ENCODE measurements at places on chromosomes 5 and 9.
A peak's percentile ranks its signal among the peaks of the same experiment; 100 is the strongest.

- no peak for DNase-seq
Observed at GRCh38 chr5:148884339-148885020, 58.1 kb downstream of the ADRB2 start.

- no peak for DNase-seq
Observed at GRCh38 chr9:82570226-82570625, 492.7 kb downstream of the RASEF start.

DNA sequence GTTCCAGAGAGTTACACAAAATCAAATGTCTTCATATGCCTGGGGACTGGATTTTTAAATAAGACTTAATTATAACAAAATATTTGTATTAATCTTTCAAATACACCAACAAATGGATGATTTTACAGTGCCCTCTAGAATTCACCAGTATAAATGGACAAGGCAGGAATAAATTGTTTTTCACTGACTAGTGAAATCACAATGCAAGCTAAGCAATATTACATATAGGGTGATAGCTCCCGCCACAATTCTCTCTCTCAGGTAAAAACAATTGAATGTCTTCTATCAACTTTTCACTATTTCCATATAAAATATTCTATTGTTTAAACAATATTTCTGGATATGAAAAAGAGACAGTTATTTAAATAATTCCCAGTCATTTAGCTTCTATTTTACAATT lies 8.0 kb upstream of the CCDC112 start:
- no peak for DNase-seq

GRCh38 chr9:130623466-130623865 lies 40.9 kb upstream of the PRDM12 start:
- DNase-seq: no peak

- no peak for DNase-seq
Observed at GRCh38 chr5:107576155-107576554, 94.6 kb downstream of the EFNA5 start.

- DNase-seq: peak; percentile 50
Observed at GRCh38 chr5:119328753-119329602, 26.8 kb upstream of the TNFAIP8 start.

DNA sequence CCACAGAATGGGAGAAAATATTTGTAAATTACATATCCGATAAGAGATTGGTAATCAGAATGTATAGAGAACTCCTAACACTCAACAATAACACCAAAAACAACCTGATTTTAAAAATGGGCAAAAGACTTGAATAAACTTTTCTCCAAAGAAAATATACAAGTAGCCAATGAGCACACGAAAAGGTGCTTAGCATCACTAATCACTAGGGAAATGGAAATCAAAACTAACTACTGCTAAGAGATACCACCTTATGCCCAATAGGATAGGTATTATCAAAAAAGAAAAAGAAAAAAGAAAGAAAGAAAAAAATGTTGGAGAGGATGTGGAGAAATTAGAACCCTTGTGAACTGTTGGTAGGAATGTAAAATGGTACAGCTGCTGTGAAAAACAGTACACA lies 212.1 kb downstream of the TLR4 start:
- DNase-seq: no peak

GRCh38 chr9:136244122-136244968 lies 1.3 kb downstream of the QSOX2 start:
- peak; percentile 66 for DNase-seq

GRCh38 chr9:119544492-119544891 lies 175.3 kb upstream of the BRINP1 start:
- no peak for DNase-seq

- peak; percentile 3 for DNase-seq
Observed at GRCh38 chr5:75337366-75338021, 474 bp downstream of the HMGCR start.

DNA sequence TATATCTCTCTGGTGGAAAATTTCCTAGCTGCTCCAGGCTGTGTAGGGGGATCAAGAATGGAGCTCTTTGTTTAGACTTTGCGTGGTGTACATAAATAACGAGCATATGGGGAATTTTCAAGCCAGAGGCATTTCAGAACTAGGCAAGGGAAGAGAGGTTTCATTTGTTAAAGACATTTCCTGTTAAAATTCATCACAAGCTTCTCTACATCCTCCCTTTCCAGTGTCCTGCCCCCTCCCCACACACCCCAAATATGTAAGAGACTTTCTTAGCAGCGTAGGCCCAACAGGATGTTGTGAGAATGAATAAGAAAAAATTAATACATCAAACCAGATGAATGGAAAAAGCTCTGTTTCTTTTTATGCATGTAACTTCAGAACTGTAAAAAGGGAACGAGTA lies 150.3 kb downstream of the GPBP1 start:
- DNase-seq: no peak

- no peak for DNase-seq
Observed at GRCh38 chr9:25864509-25864908, 186.3 kb upstream of the TUSC1 start.

DNA sequence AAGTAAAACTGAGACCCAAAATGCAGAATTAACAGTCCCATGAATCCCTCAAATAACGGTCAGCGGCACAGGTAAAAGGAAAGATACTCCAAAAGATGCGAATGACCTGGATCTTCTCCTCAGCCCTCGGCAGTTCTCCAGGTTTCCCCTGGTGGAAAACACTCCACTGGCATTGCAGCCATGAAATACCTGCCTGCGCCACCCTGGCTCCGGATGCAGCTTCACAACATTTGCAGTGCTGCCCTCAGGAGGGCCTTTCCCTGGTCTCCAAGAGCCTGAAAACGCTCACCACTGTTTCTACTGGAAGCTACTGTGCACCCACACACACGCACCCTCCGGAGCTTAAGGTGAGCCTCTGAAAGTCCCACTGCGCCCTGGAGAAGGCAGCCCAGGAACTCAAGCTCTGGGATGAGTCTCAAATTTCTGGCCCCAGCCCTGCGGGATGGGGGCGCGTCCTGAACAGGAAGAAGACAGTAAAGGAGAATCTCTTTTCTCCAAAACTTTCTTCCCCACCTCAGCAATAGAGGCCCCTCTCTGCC lies 612 bp downstream of the UGT3A2 start:
- no peak for DNase-seq

DNA sequence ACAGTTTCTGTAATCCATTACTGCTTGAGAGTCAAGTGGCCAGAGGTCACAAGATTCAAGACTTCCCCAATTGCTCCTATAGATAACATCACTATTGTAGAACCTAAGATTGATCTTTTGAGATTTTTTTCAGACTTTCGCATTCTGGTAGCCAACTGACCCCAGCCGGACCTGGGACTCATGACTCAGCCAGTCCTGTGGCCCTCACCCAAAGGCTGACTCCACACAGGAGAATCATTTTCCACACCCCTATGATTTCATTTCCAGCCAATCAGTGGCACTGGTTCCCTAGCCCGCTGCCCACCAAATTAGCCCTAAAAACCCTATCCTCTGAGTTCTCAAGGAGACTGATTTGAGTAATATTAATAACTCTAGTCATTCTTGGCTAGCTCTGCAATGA lies 36.2 kb downstream of the TARS1 start:
- DNase-seq: no peak

DNA sequence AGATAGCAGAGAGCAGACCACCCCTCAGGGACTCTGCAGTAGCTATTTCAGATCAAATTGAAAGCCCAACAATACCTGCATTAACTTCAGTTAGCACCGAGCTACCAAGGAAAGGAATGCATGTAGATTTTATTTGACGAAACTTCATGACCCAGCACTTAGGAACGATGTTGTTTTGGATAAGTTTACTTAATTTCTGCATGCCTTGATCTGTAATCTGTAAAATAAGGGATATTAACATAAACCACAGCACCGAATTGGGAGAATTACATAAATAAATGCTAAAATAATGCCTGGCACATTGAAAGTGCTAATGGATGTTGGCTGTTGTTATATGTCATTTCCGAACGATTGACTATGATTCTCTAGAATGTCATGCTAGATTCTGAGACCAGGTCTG lies 435.8 kb upstream of the CLINT1 start:
- no peak for DNase-seq

- DNase-seq: no peak
Observed at GRCh38 chr5:14270209-14270702, 127.1 kb downstream of the TRIO start.

GRCh38 chr5:14545862-14546261 lies 35.7 kb upstream of the OTULINL start:
- no peak for DNase-seq

GRCh38 chr9:131235480-131235851 lies 40.8 kb downstream of the FAM78A start:
- no peak for DNase-seq

DNA sequence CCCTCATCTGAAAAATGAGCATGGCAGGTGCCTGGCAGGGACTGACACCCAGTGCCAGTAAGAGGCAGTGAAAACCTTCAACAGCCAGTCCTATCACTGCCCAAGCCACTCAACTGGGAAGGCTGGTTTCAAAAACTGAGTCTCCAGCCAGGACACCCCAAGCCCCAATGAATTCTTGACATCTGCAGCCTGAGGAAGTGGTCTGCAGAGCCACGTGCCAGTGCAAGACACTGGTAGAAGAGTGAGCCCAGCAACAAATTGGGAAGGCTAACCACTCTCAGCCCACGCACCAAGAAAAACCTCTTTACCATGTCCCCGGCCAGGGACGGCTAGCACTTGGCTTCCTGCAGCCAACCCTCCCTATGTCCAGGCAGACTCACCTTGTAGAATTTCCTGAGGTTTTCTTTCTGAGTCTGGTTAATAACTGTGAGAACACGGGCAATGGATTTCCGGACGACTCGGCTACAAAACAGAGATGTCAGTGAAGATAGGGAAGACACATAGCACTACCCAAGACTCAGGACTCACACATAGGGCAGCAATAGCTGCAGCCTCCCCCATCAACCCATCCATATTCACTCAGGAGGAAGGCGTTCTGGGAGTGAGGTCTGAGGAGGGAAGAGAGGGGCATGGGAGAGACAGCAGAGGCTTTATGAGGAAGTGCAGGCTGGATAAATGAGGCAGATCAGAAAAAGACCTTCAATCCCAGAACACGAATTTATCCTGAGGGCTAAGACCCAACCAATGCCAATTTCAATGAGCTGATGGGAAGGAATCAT lies 1.8 kb downstream of the RPL35 start:
- no peak for DNase-seq

GRCh38 chr5:57448751-57449150 lies 33.9 kb downstream of the ACTBL2 start:
- no peak for DNase-seq

- DNase-seq: no peak
Observed at GRCh38 chr9:109828254-109828653, 48.3 kb downstream of the PALM2AKAP2 start.

Data from stimulated activated CD4-positive, alpha-beta T cell treated with anti-CD3 and anti-CD28 coated beads, TNF-alpha, amount 100 ng/mL, for 48 hours (primary cell).